Upper lobe of left lung (tissue), 6 donors: ENCODE measurements at places on chromosomes 6 and 20.

DNA sequence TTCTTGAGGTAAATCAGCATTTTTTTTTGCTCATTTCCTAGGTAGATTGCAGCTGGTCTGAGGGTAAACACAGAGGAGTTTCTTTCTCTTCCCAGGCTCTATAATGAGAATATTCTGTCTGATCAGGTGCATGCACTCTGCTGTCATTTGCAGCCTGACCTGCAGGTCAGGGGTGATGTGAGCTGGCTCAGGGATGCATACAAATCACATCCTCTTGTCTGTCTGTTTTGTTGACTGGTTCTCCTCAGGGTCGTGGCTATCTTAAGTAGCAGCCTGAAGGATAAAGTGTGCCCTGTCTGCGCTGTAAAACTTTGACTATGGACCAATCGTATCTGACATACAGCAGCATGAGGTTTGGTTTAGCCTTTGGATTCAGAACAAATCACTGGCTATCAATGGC, 183.4 kb upstream of the POU3F2 start:
- no peak for DNase-seq

DNA sequence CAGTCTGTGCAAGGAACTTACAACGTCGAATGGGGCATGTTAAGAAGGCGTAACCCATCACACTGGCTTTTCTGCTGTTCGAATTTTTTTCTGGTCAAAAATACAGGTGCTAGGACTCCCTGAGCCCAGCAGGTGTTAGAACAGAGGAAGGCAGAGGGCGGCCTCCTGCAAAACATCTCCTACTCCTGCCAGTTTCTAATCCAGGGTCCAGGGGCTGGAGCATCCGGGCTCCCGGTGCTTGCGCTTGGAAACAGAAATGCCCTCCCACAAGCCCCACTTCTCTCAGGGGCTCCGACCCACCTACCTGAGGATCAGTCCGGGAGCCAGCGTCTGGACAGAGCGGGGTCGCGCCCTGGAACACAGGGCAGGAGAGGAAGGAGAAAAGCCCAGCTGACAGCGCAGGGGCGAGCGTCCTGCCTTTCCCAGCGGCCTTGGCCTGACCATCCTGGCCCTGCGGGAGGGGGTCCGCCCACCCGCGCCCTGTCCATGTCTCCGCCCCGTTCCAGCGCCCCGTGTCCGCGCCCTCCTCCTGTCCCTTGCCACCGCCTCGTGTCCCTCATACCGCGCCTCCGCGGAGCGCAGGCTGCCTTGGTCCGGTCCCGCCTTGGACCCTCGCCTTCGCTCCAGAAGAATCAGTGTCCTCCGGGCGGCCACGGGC, 14.8 kb upstream of the LPA start:
- DNase-seq = no peak

DNA sequence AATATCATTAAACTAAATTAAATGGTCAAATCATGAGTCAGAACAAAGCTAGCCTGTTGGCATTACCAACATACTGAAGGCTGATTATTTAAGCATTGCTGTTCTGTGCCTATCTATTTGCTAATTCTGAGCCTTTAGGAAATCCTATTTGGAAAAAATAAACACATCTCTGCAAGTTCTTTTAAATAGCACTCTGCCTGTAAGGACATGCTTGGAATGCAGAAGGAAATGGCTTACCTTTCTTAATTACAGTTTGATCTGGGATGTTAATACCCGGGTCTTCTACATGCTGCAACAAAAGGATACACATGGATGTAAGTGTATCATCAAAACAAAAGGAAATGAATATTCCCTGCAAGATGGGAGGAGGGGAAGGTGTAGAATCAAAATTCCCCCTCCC, 8.3 kb downstream of the TFAP2A start:
- DNase-seq = no peak

DNA sequence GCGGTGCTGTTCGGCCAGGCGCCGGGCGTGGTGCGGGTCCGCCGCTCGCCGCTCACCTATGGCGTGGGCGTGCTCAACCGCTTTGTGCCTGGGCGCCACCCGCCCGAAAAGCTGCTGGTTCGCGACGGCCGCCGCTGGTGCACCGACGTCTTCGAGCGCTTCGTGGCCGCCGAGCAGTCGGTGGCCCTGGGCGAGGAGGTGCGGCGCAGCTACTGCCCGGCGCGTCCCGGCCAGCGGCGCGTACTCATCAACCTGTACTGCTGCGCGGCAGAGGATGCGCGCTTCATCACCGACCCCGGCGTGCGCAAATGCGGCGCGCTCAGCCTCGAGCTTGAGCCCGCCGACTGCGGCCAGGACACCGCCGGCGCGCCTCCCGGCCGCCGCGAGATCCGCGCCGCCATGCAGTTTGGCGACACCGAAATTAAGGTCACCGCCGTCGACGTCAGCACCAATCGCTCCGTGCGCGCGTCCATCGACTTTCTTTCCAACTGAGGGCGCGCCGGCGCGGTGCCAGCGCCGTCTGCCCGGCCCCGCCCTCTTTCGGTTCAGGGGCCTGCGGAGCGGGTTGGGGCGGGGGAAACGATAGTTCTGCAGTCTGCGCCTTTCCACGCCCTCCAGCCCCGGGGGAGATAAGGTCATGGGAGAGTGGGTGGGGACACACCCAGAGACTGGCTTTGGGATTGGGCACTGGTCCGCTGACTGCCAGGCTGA, 15.7 kb downstream of the ADISSP start:
- peak; percentile 49 for DNase-seq

GRCh38 chr6:99905209-99906106, 88.6 kb downstream of the MCHR2 start:
- peak; percentile 21 for DNase-seq

DNA sequence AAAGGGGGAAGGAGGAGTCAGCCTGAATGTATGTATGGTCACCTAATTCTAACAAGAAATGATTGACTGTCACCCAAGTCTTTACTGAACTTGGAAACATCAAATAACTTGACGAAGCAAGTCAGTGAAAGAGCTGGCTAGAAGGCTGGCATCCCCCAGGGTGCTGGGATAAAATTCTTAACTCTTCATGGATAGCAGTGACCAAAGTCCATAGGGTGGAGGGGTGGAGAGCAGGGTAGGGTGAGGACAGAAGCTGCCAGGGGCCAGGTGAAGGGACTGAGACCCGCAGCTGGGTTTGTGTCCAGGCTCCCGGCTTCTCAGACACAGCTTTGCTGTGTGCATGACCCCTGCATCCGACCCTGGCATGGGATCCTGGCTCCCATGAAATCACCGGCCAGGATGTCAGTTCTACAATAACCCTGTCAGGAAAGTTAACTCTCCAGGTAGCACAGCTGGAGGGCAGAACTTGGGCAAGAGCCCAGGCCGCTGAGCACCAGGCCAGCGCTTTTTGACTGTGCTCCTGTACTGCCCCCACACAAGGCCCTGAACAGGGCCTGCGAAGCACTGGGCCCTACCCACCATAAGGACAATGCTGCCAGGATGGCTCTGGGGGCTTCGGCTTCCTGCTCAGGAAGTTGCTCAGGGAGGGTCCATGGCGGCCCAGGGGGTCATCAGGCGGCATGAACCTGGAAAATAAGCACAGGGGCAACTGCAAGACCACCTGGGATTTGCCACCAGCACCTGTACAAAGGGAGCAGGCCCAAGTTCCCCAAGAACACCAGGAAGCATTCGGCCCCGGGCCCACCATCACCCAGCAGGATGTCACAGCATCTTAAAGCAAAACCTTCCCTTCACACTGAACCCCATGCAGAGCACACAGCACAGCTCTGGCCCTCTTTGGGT, 32.5 kb downstream of the ZC3H12D start:
- DNase-seq = no peak

DNA sequence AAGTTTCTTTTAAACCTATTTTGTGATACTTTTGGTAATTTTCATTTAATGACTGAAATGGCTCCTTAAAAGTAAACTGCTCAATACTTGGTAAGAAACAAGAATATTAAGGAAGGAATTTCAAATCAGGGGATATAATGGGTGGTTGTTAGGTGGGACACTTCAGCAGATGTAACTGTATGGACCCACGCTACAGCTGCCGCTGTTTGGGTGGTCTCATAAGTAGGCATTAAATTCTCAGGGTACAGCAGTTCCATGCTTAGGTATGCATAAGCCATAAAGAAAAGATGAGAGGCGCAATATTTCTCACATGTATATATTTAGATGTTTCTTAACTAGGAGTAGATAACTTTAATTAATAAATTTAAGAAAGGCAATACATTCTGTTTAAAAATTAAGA, 35.0 kb downstream of the COL19A1 start:
- DNase-seq = no peak

- DNase-seq = no peak
These were observed 229.2 kb upstream of the ZFP64 start for GRCh38 chr20:52420805-52421204.

GRCh38 chr6:3128356-3129108, 10.0 kb downstream of the BPHL start:
- DNase-seq = no peak
